Activated effector memory CD4-positive, alpha-beta T cell treated with Interleukin-2 at 50 U/mL for 16 hours (primary cell): ENCODE measurements at places on chromosomes 7 and 10.

DNA sequence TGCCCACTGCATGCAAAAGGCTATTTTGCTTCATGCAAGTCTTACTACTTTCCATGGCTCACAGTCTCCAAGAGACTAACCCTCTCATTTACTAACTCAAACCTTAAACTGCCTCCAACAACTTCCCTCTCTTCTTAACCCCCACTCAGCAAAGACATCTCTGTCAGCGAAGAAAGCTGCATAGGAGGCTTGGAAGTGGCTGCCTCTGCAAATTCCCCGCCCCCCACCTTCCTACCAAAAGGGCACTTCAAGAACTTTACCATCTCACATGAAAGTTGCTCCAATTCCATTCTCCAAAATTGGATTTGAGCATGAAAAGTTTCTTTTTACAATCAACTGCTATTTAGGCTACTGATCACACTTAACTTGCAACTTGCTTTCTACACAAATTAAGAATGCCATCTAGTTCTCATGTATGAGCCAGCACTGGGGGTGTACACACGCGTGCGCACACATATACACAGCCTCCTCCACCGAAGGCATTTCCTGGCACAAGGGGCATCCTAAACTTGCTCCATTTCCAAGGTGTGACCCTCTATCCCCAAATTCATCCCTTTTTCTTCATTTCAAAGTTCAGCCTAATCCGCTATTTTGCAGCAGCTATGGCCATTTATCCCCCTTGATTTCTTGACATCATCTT, 1.8 kb downstream of the CCDC6 start:
- no peak for DNase-seq

DNA sequence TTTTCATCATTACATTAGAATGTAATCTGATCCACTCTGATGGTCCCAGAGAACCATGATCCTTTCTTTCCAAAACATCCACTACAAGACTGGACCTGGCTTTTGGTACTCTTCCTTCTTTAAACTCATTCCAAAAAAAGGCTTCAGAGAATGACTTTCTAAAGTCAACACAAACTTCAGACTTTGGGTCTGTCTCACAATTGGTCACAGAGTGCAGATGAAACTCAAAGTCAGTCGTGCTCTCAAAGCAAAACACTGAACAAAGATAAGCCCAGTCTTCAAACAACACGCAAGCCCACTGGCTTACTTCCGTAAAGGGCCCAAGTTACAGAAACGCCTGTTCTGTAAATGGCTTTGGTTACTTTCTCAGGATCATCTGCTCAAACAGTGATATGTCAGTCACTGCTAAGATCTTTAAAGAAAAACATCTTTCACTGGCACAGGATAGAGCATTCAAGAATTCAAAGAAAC, 250.9 kb upstream of the MKLN1 start:
- no peak for DNase-seq

- DNase-seq: no peak
Measured at GRCh38 chr10:33388382-33388781, 53.9 kb upstream of the NRP1 start.

DNA sequence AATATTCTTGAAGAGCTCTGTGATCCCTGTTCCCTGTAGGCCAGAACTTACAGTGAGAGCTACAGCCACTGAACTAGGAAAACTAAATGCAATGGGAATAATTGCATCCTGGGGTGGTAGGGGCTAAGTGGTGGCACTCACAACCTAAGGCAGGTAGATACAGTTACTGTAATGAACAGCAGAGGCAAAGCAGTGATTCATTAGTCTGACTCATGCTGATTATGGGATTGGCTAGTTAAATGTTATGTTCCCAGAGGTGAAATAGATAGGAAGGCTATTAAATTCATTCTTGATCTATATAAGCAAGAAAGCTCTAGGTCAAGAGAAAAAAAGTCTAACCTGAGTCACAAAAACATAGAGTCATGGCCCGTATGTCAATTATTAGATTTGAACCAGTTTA, 173.1 kb upstream of the MALRD1 start:
- DNase-seq: no peak

- DNase-seq: no peak
Measured at GRCh38 chr7:116872026-116872425, 9.6 kb downstream of the CAPZA2 start.

GRCh38 chr10:130729876-130730275, 581.6 kb downstream of the TCERG1L start:
- DNase-seq: no peak
